ENCODE measurements at places on chromosomes 7 and 10.

DNA sequence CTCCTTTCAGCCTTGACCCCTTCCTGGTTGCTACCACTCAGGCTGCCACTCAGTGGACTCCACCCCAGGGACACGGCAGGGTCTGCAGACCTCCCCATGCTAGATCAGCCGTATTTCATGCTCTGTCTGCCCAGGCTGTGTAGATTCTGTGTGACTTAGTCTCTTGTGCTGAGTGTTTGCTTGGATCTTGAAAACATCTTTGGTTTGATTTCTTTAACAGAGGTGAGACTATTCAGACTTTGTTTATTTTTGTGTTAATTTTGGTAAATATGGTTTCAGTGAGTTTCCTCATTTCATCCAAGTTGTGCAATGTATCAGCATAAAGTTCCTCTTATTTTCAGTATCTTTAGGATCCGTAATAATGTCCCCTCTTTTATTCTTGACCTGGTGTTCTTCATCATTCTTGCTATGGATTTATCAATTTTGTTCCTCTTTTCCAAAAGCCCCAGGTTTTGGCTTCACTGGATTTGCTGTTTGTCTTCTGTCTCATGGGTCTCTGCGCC, 21.2 kb upstream of the PWWP2B start:
- no peak for DNase-seq

DNA sequence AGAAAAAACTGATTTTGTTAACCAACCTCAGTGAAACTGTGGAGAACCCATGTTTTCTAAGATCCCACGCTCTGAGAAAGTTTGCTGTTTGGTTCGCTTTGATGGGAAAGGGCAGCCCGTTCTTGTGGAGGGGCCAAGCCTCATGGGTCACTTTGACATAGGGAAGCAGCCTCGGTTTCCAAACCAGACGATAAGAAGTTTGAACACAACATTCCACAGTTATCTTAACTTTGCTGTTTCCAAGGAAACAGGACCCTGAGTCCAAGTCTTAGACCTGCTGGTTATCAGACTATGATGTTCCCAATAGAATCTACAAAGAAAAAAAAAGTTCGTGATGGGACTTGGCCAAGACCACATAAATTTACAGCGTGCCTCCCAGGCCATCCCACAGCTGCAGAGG, 182.3 kb downstream of the NRP1 start:
- DNase-seq, result no peak

DNA sequence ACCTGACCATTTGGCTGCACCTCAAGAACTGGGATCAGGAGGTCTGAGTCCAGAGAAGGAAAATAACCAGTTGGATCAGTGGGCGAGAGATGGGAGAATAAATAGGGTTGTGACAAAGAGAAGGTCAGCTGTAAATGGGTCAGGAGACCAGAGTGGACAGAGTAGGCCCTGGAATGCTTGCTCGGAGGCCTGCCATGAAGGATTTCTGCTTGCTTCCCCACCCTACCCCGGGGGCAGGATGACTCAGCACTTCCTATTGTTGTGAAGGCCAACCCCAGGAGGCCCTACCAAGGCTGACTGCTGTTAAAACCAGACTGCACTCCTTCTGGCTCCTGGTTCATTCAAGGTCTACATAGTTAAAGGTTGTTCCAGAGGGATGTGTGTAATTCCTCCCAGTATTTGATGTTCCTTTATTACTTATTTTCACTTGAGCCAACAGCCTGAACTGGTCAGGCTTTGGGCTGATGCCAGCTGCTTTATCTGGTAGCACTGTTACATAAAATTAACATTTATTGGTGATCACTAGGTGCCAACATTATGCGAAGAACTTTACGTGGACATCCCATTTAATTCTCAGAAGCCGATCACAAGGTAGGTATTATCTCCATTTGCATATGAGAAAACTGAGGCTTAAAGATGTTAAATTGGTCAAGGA, 27.3 kb upstream of the IFRD1 start:
- peak; percentile 93 for DNase-seq

- peak; percentile 86 for DNase-seq
Measured at GRCh38 chr7:47945261-47946015, 2.8 kb downstream of the PKD1L1 start.

GRCh38 chr7:27723085-27723484, 16.9 kb upstream of the TAX1BP1 start:
- DNase-seq, result no peak

DNA sequence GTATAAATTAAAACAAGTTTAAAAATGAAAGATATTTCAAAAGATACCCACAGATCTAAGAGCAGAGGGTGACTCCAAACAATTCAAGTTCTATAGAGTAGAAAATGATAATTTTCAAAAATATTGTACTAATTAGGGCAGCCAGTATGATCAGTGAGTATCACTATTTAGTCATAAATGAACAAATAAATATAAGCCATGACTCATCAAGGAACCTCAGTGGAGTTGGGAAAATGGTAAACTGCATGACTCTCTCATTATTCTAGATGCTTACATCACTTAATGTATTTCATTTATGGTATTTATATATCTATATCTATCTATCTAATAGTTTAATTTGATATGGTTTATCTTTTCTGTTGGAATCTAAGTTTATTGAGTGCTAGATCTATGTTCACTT, 94.3 kb downstream of the THSD7A start:
- no peak for DNase-seq

- DNase-seq, result no peak
Measured at GRCh38 chr10:73228247-73228646, 18.8 kb downstream of the DNAJC9 start.

- DNase-seq, result no peak
Measured at GRCh38 chr7:44654255-44654796, 47.9 kb downstream of the OGDH start.

Measured in T47D (cell line).